ENCODE measurements at places on chromosomes 3 and 15.

GRCh38 chr3:190595807-190596206 lies 81.9 kb downstream of the IL1RAP start:
- no peak overlapping the region for H3K4me3 ChIP-seq
- DNase-seq, result no peak
- H3K4me1 ChIP-seq, result no peaks in the 10 kb centered on the region
- H3K27me3 ChIP-seq, result no peaks in the 10 kb centered on the region
- H3K36me3 ChIP-seq, result no peaks in the 10 kb centered on the region
- H3K27ac ChIP-seq, result no peak overlapping the region

DNA sequence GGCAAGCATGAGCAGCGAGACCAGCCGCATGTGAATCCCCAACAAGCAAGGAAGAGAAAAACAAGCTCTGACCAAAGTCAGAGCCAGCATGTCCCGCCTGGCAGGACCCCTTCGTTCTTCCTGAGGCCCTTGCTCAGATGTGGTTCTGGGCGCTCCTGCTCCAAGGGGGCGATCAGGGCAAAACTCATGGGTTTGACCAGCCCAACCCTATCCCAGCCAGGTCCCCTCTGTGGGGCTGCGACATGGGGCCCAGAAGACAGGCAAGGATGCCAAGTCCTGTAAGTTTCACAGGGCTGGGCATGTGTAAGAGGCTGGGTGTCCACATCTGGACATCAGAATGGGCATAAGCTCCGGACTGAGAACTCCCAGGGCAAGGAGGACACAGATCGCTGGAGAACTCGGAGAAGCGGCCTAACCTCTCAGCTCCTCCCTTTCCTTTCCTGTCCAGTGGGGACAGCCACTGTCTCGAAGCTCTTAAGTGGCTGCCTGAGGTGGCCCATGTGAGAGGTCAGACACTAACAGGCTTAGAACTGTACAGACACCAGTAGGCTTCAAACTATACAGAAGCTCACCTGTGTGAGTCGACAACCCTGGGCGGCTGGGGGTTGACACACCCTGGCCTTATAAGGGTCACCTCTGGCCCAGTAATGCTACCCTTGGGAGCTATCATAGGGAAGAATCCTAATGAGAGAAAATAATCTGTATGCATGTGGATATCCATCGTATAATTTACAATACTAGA lies 48.9 kb downstream of the XXYLT1 start:
- H3K27ac ChIP-seq, result no peak overlapping the region
- no peaks in the 10 kb centered on the region for H3K36me3 ChIP-seq
- DNase-seq, result no peak
- no peaks in the 10 kb centered on the region for H3K27me3 ChIP-seq
- no peak overlapping the region for H3K4me3 ChIP-seq

- H3K4me3 ChIP-seq, result no peak overlapping the region
- no peaks in the 10 kb centered on the region for H3K27me3 ChIP-seq
- H3K36me3 ChIP-seq, result no peaks in the 10 kb centered on the region
- H3K27ac ChIP-seq, result no peak overlapping the region
Observed at GRCh38 chr3:140530131-140530530, 147.7 kb upstream of the TRIM42 start.

DNA sequence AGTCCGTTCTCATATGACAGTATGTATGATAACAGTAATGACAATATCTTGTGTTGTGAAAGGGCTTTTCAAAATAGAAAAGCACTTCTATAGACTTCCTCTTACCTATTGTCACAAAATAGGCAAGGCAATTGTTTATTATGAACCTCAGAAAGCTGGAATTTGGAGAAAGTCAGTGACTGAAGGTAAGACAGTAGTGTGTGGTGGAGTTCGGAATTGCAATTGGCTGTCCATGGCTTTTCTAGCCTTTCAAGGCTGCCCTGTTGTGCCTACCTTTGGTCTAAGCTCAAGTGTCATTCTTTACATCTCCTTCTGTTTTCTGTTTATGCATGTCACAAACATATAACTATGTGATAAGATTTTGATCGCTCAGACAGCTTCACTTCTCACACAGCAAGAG lies 219.3 kb upstream of the NR2E3 start:
- no peaks in the 10 kb centered on the region for H3K27me3 ChIP-seq
- H3K36me3 ChIP-seq, result no peaks in the 10 kb centered on the region
- no peak overlapping the region for H3K27ac ChIP-seq
- H3K4me1 ChIP-seq, result no peaks in the 10 kb centered on the region
- H3K4me3 ChIP-seq, result no peak overlapping the region
- DNase-seq, result no peak

GRCh38 chr15:99473981-99474906 lies 91.5 kb upstream of the MEF2A start:
- H3K27me3 ChIP-seq, result no peaks in the 10 kb centered on the region
- no peak for DNase-seq
- H3K36me3 ChIP-seq, result no peaks in the 10 kb centered on the region
- H3K4me3 ChIP-seq, result no peak overlapping the region
- no peak overlapping the region for H3K27ac ChIP-seq

All from Panc1 (cell line).